Stimulated activated CD4-positive, alpha-beta T cell treated with anti-CD3 and anti-CD28 coated beads, Interleukin-4, amount 100 ng/mL, for 4 hours (primary cell): ENCODE measurements at places on chromosomes 16 and 17.

GRCh38 chr17:35175638-35176415 is 18.4 kb downstream of the SLC35G3 start:
- DNase-seq: no peak

DNA sequence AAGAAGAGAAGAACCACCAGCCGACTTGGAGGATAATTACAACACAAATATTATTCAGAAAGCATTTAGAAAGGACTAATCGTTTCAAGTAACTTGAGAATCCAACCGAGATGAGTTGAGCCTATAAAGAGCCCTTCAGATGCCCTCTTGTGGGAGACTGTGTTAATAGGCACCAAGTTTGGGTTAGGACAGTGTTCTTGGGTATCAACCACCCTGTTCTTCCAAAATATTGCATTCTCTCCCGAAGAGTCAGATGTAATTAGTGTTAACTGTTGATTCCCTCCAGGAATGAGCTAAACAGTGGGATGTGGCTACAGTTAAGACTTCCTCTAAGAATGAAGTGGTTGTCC is 87.8 kb upstream of the NOL11 start:
- DNase-seq: no peak

- DNase-seq: no peak
Observed at GRCh38 chr16:12084436-12084835, 107.9 kb downstream of the SNX29 start.

- DNase-seq: no peak
Observed at GRCh38 chr17:55549140-55549539, 37.9 kb upstream of the SMIM36 start.

DNA sequence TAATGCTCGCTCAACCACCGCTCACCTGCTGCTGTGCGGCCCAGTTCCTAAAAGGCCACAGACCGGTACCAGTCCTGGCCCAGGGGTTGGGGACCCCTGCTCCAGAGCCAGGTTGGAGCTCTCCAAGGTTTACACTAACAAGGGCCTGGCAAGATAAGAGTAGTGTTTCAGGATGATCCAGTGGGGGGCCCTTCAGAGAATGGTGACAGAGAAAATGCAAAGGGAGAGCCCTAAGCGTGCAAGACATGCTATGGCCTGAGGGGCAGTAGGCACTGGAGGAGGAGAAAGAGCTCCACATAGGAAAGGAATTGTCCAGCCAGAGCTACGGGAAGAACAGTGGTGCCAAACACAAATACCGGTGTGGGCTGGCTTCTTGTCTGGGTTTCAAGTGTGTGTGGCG is 233.4 kb downstream of the STX8 start:
- DNase-seq: no peak

GRCh38 chr17:80265205-80266068 is 4.8 kb downstream of the RNF213 start:
- DNase-seq: peak; percentile 53

GRCh38 chr16:2009791-2010510 is at the start of gene ZNF598:
TSS of gene ZNF598 (minus strand) at chr16:2009821.
- DNase-seq: peak; percentile 82

- DNase-seq: no peak
Observed at GRCh38 chr16:17512636-17513220, 42.0 kb upstream of the XYLT1 start.

DNA sequence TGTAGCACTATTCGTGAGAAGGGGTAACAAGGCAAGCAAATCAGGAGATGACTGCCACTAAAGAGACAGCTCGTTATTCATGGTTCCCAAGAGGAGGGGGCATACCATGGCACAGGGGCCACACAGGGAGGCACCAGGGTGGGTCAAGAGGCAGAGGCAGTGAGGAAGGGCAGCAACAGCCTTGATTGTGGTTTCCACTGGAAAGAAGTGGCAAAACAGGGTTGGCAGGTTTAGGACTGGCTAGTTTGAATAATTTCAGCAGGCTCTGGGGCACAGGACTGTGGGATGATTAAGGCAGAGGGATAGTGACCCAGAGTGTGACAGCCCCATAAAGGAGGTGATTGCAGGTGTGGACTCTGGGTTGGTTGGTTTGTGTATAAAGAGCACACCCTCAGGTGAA is 188.9 kb downstream of the CBLN1 start:
- no peak for DNase-seq

DNA sequence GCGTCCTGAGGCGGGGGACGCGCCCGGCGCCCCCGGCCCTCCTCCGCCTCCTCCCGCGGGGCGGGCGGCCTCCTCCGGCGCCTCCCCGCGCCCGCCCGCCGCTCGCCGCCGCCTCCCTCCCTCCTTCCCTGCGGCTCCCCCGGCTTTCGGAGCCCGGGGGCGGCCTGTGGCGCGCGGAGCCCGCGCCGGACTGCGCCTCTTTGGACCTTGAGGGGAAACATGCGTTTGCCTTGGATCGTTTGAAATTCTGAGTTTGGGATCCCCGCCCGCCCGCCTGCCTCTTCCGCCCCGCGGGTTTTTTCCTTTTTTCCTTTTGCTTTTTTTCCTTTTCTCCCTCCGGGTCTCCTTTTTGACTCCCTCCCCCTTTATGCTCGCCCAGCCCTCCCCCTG is 390 bp downstream of the ZNRF1 start:
- peak; percentile 30 for DNase-seq

DNA sequence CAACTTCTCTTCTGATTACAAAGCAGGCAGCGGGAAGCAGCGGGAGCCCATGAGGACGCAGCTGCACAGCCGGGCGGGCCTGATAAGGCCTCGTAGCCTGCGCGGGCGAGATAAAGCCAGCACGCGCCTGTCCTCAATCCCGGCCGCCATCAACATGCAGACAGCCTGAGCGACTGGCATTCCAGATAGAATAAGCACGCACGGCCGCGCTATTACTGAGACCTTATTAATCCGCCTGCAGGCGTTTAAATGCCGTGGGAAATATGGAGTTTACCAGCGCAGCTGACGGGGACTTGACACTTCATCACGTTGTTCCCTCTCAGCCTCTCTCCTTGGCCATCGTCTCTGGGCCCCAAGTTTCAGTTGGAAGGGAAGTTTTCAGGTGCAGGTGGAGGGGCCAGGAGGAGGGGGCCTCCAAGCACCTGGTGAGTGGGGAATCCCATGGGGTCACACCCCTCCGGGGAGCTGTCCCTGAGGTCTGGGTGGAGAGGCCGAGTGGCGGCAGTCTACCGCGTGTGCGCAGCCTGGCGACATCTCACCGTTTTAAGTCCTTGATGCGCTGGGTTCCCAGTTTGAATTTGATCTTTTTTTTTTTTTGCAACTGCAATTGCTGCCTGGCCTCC is 27.3 kb upstream of the CBFA2T3 start:
- DNase-seq: no peak

GRCh38 chr17:27569884-27570577 is 61.0 kb upstream of the LGALS9 start:
- DNase-seq: no peak

DNA sequence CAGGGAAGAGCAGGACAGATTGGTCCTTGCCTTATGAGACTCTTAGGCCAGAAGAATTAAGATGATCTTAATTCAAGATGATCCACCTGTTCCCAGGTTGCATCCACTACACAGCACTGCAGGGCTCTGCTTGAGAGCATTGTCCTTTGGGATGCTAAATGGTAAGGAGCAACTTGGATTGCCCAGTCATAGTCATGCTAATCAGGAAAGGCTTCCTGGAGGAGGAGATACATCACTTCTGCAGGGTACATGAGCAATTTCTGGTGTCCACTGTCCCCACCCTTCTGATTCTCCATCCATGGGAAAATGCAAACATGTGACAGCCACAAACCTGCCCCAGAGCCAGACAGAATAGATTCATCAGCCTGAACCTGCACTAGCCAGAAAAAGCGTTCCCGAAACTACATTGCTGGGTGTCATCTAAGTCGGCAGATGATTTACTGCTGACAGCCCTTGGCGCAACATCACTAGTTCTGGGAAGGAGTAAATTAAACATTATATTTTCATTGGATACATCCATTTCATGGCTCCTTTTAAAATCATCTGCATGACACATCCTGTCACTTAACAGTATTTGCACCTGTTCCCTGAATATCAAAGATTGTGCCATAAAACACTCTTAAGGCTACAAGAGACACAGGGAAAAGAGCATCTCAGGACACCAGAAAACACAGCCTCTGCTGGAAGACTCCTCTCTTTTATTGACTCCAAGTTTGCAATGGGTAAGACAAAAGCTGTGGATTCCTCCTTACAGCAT is 282.2 kb downstream of the MAF start:
- no peak for DNase-seq

DNA sequence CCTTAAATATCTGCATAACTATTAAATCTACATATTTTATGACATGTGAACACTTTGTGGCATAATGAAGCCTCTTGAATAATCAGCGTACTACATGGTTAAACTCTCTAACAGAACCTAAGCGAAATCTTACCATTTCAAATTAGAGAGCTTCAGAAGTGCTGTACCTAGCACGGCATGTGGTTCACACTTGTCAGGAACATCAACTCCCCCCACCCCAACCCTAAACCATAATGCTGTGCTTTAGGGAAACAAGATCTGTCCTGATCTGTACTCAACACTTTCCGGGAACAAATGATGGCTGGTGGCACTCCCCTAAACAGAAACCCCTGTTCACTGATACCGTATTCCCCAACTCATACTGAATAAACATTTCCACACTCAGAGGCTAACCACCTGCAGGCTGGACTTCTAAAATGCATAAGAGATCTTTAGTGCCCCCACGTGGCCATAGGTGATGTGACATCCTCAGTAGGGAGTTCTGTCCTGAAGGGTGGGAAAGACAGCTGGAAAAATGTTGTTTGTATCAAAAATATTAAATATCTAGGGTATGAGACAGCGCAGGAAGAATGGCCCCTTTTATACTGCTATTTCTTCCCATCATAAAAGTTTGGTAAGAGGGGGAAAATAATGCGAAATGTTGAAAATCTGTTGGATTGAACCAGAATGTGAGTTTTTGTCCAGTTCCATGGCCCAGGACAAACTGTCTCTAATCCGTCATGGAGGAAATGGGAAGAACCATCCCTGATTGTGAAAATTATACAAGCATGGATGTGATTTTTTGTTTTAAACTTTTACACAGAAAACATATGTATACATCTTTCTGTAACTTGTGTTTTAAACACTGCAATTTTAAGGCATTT is 88.6 kb downstream of the USP31 start:
- DNase-seq: peak; percentile 39

- no peak for DNase-seq
Observed at GRCh38 chr16:369866-370436, 387 bp downstream of the MRPL28 start.

DNA sequence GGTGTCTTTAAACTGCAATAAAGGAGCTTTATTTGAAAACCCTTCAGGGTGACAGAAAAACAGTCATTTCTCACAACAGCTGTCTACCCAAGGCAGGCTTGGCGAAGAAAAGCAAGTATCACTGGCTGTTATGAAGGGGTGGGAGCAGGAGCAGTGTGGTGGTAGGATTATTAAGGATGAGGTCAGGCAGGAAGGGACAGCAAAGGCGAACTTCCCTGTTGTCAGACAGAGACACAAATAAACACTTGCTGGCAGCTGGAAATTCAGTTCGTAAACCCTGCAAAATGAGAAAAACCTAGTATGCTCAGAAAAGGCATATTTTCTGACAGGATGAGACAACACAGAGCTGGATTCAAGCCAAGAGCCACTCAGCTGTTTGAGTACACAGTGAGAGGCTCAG is 416.3 kb upstream of the CDH5 start:
- no peak for DNase-seq

- no peak for DNase-seq
Observed at GRCh38 chr17:33024688-33025486, 33.2 kb downstream of the SPACA3 start.

DNA sequence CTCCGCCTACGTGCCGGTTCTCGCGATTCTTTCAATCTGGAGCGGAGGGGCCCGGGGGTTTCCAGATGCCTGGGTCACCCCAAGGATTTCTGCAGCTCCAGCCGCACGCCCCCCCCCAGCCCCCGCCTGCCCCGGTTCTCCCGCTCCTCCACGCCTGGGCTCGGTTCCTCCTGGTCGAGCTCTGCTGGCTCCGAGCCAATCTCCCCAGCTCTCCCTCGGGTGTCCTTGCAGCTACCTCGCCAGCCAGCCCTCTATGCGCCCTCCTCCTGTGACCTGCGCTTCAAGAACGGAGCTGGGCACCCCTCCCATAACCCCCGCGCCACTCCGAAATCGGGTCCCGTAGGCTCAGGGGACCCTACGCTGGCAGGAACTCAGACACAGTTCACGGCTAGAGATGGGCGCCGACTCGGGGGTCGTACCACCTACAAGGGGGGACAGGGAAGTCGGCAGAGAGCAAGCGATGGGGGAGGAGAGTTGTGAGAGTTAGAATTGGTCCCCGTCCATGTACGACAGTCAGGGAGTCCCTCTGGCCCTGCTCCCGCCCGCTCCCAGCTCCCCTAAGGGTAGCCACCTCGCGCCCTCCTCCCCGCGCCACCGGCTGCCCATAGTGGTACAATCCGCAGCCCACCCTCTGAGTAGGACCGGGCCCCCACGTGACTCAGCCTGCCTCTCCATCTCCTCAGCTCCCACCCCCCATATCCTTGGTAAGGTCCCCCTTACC is 961 bp downstream of the FGF11 start:
- DNase-seq: peak; percentile 23

GRCh38 chr16:65068151-65068740 is 53.6 kb downstream of the CDH11 start:
- no peak for DNase-seq

- DNase-seq: no peak
Observed at GRCh38 chr17:47918006-47918405, 22.0 kb downstream of the SP2 start.

DNA sequence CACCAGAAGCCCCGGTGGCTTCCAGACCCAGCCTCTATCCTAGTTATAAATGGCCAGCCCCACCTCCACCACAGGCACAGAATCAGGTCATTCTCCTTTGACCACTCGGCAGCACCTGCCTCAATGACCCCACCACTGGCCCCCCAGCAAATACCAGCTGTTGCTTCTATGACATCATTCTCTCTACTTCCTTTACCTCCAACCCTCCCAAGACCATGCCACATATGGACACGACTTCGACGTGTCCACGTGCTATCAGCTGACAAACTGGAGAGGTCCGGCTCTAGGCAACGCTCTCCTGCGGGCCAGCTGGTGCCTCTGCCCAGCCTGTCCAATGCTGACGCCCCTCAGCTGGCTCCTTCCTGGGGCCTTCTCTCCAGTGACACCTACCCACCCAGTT is 5.9 kb downstream of the ALYREF start:
- DNase-seq: no peak

GRCh38 chr17:41593306-41593981 is 6.7 kb upstream of the KRT14 start:
- DNase-seq: no peak

DNA sequence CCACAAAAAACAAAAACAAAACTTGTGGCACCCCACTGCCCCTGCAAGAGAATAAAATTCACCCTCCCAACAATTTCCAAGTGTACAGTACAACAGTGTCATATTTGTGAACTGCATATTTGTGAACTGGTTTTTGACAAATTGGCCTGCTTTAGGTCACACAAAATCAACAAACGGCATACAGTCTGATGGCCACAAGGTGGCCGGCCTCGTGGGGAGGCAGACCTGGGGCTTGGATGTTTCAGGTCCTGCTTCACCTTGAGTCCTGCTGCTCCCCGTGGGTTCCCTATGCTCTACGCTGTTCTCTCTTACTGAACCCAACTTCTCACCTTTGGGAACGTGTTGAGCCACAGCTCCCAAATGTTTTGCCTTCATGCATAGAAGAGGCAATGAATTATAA is 102.2 kb downstream of the CDK5R1 start:
- no peak for DNase-seq
